ENCODE measurements at places on chromosomes 13 and 19.

DNA sequence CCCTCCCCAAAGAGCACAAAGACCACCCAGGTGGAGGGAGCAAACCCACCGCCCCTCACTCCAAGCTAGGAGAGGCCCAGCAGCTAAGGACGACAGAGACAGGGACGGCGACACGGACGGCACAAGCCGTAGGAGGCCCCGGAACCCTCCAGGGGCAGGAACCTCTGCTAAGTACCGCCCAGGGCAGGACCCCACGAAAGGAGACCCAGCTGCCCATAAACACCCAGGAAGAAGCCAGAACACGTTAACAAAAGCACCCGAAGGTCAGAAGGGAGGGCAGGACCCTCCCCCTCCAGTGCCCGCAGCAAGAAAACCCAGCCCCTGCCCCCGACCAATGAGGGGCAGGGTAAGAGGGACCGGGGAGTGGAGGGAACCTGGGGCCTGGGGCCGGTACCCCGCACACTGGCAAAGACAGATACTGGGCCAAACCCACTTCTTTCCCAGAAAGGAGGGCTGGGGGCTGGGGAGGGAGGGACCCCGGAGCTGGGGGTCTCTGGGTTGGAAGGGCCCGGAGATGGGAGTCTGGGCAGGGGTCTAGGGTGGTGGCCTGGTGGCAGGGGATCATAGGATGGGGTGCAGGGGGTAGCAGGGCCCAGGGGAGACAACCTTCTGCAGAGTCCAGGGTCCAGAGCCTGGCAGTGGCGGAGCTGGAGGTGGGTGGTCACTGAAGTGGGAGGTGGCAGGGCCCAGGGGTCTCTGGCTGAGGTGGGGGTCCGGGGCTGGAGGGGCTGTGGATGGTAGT, 2.4 kb downstream of the BTBD2 start:
- no peak for DNase-seq

GRCh38 chr13:112145551-112146360, 78.8 kb downstream of the SOX1 start:
- DNase-seq = no peak

- DNase-seq = no peak
Measured at GRCh38 chr19:7554990-7555864, 19.7 kb downstream of the PNPLA6 start.

- DNase-seq = no peak
Measured at GRCh38 chr13:24680258-24680920, at the start of gene ATP12A. ATP12A (plus strand) TSS chr13:24680408; CDS start chr13:24680744, 336 bp downstream.

DNA sequence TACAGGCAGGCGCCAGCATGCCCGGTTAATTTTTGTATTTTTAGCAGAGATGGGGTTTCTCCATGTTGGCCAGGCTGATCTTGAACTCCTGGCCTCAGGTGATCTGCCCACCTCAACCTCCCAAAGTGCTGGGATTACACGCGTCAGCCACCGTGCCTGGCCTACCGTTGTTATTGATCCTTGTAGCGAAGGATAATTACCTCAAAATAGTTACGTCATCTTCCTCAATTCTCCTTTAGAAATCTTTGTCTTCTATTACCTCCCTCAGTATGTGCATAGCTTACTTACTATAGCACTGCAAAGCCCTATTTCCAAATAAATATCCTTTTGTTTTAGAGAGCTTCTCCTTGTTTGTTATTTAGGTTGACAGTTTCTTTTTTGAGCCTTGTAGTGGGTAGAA, 9.4 kb upstream of the TLE6 start:
- no peak for DNase-seq

DNA sequence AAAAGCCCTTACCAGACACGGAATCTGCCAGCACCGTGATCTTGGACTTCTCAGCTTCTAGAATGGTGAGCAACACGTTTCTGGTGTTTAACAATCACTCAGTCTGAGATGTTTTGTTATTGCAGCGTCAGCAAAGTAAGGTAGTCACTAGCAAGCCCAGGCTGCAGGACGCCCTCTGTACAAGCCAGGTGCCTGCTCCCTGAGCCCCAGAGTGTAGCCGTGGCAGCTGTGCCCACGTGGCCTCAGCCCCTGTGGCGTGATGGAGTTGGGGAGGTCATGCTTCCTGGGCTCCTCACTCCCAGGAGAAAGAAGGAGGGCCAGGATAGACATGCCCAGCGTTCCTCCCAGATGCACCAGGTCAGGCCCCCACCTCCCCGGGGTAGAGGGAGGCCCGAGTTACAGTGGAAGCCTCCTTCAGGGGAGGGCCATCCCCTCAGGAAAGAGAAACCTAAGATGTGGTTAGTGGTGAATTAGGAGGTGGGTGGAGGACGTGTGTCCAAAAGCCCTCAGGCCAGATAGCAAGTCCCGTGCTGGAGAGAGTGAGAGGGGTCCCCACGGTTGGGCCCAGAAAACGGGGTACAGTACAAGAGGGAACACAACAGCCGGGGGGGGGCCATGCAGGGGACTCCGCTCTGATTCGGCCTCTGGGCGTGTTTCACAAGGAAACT, 169.6 kb upstream of the SOX1 start:
- DNase-seq = no peak

DNA sequence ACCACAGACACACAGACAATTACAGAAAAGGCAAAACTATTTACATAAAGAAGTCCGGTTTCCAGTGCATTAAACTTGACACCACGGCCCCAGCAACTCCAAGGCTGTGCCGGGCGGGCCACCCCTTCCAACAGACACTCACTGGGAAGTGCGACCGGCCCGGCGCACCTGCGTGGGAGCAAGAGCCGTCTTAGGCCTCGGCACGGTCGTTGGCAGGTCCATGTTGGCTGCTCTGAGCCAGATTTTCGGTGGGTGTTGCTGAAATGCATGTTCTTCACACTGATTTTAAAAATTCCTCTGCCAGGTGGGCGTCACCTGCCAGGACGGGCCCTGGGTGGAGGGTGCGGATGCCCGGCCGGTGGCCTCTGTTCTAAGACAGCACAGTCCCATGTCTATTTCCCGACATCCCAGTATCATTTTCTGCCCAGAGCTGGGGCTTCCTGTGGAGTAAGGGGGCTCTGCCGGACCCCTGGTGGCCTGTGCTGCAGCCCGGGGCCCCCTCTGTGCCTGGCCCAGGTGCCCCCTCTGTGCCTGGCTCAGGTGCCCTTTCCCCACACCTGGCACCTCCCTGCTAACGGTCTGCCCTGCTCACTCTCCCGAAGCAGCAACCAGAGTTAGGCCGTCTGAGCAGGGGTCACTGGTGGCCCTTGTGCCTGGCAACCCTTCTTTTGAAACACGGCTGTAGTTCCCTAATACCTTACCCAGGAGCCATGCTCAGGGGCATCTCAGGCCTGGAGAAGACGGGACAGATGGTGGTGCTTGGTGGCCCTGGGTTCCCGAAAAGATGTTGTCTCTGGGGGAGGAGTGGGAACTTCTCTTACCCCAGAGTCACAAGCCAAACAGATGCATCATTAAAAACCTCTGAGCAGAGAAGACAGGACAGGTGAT, 9.2 kb downstream of the TMEM255B start:
- no peak for DNase-seq

GRCh38 chr19:58450856-58451357, 515 bp upstream of the ZNF324B start:
- DNase-seq = no peak
